ENCODE measurements at places on chromosomes 11 and 22.
A peak's percentile ranks its signal among the peaks of the same experiment; 100 is the strongest.

DNA sequence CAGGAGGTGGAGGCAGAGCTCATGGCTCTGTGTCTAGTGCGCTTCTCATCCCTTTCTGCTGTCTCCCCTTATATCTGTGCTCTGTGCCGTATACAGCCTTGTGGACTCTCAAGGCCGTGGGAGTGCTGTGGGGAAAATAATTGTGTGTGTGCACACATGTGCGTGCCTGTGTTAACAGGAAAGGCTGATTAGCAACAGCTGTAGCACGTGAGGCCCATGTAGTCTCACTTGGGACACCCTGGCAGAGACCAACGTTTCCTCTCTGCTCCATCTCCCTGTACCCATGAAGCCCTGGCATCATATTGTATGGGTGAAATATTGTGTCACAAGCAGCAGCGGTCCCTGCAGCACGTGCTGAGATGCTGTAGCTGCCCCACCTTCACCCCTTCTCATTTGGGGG lies 109.3 kb downstream of the LRRC32 start:
- no peak for DNase-seq

- no peak for DNase-seq
These were observed 51.4 kb upstream of the ADORA2A start for GRCh38 chr22:24376002-24376401.

DNA sequence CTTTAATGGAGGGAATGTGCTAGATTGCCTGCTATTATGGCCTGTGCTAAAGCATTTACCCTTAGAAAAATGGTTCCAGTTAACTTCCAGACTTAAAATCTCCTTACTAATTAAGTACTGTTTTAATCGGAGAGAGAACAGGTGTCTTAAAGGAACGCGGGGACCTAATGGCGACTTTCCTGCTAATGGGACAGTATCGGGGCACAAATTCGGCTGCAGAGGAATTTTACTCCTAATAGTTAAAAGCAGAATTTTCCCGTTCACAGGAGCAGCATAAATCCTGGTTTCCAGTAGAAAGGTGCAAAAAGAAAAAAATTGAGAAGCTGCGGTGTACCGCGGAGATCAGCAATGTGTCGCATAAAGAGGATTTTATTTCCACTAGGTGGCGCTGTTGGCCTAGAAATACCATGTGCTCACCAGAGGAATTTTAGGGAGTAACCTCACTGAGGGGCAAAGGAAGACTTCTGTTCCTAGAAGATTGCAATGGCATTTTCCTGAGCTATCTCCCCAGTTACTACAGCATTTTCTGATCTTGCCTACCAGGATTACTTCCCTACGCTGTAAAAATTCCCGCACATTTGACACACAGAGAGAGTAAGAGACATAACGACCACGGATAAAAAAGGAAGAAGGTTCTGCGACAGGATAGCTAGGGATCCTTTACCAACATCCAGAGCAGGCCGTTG lies 44.5 kb downstream of the ZNF280B start:
- peak; percentile 15 for DNase-seq

DNA sequence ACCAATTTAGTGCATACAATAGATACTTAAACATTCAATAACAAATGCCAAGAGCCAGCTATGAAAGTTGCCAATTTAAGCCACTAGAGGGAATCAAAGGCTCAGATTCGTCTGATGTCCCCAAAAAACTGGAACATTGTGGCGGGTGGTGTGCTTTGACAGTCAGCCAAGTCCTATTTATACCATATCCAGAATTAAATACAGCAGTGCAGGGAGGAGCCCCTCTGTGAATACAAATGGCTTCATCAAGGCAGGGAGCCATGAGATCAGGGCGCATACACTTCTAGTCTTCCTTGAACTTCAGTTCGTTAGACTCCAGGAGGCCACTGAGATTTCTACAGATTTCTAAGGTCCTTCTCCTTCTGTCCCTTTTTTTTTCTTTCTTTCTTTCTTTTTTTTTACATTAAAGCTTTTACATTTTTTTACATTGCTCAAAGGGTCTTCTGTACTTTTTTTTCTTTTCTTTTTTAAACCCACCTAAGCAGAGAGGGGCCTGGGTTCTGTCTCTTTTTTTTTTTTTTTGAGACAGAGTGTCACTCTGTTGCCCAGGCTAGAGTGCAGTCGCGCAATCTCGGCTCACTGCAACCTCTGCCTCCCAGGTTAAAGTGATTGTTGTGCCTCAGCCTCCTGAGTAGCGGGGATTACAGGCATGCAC lies 41.5 kb upstream of the HSPA8 start:
- DNase-seq = no peak

DNA sequence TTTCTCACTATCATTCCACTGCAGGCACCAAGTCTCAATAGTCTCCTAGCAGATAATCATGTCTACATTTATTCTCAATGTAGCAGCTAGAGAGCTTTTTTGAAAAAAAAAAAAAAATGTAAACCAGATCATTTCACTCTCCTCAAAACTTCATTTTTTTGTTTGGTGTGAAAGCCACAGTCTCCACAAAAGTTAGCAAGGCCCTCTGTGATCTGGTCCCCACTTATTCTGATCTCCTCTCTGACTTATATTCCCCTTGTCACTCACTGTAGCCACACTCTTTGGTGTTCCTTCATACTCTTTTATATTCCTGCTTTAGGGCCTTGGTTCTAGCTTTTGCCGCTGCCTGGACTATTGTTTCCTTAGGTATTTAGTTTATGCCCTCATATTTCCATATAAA lies 101.6 kb upstream of the RRM1 start:
- no peak for DNase-seq

DNA sequence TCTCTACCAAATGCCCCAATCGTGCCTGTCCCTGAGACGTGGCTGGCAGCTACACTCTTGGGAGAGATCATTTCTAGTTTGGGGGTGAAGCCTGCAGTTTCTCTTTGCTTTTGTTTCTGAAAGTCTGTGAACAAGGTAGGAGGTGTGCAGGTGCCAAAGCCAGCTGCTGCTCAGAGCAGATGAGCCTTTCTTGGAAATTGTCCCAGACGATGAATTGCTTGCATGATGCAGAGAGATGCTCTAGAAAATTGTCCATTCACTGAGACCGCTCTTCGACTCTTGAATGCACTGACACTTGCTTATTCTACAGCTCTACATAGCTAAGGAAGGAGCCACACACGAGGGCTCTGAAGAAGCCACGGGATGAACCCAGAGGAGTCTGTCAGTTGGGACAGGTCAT lies 225.6 kb upstream of the E2F8 start:
- DNase-seq = no peak

- no peak for DNase-seq
These were observed 12.8 kb downstream of the ARRB1 start for GRCh38 chr11:75338516-75339208.

- no peak for DNase-seq
These were observed 17.1 kb downstream of the CRELD2 start for GRCh38 chr22:49935561-49935960.

DNA sequence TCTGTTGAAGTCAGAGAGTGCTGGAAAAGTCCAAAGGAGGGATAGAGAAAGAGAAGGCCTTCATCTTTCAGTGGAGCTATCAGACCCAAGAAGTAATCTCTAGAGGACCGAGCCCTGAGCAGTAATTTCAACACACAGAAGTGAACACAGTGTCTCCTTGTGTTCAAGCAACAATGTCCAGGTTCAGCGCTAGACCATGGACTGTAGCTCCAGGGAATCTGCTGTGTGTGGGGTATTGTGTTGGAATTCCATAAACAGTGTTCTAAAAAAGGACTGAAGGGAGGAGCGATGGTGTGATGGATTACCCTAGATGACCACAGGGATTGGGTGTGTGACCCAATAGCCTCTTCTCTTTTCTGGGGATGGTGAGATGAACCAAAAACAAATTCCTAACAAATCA lies 165.9 kb downstream of the BLID start:
- no peak for DNase-seq

- DNase-seq = no peak
These were observed 3.9 kb upstream of the PTS start for GRCh38 chr11:112222303-112222702.

- DNase-seq = no peak
These were observed 161.1 kb upstream of the CCDC179 start for GRCh38 chr11:23021287-23021863.

- no peak for DNase-seq
These were observed 83.7 kb downstream of the CADM1 start for GRCh38 chr11:115420505-115420904.

DNA sequence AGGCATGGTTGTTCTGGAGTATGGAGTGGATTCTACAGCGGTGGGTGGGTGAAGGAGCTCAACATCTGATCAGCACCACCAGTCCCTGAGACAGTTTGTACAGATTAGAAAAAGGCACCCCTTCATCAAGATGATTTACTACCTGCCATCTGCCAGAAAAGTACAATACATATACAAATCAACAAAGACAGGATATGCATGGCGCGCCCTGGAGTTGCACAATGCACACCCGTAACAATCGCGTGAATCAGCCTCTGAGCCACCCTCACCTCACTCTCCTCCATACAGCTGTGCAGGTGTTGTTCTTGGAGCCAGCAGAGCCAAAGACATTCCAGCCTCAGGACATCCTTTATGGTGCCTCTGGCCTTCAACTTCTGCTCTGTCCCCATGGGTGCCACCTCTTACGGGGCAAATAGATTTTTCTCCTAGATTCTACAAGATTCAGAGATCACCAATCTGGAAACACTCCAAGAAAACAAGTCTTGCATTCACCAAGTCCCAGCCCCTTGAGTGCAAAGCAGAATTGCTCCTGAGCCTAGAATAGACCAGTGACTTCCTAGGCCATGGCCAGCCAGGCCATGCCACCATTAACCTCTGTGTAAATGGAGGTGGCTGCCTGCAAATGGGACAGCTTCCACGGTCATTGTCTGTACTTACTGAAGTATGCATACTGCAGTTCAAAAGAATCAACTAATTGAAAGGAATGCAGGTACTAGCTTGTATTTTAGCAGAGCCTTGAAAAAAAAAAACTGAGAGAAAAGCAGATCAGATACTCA lies 490.9 kb downstream of the SOX6 start:
- DNase-seq = no peak

- no peak for DNase-seq
These were observed 31.5 kb downstream of the EHF start for GRCh38 chr11:34652191-34652973.

GRCh38 chr11:43223026-43223425 lies 88.8 kb upstream of the API5 start:
- DNase-seq = no peak

Data from caudate nucleus (tissue), 63 donors.